GM23248 (cell line): ENCODE measurements at places on chromosomes 3 and 15.

GRCh38 chr3:175916191-175916934 is 1057.2 kb downstream of the NAALADL2 start:
- peak; percentile 32 for DNase-seq

DNA sequence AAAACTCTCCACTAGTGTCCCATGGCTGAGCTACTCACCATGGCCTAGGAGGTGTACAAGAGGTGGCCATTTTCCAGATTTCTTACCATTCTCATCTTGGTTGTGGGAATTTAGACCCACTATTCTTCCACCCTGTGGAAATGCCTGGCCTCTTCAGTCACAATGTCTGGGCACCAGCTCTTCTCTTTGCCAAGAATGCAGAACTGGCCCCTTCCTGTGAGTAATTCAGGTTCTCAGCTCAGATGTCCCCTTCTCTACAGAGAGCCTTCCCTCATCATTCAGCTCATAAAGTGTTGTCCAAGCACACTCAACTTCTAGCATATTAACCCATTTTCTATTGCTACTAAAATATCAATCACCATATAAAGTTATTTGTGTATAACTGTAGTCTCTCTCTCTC is 575.5 kb upstream of the KCNMB2 start:
- DNase-seq: no peak

- DNase-seq: peak; percentile 68
Observed at GRCh38 chr3:28286595-28286994, 45.2 kb downstream of the CMC1 start.

DNA sequence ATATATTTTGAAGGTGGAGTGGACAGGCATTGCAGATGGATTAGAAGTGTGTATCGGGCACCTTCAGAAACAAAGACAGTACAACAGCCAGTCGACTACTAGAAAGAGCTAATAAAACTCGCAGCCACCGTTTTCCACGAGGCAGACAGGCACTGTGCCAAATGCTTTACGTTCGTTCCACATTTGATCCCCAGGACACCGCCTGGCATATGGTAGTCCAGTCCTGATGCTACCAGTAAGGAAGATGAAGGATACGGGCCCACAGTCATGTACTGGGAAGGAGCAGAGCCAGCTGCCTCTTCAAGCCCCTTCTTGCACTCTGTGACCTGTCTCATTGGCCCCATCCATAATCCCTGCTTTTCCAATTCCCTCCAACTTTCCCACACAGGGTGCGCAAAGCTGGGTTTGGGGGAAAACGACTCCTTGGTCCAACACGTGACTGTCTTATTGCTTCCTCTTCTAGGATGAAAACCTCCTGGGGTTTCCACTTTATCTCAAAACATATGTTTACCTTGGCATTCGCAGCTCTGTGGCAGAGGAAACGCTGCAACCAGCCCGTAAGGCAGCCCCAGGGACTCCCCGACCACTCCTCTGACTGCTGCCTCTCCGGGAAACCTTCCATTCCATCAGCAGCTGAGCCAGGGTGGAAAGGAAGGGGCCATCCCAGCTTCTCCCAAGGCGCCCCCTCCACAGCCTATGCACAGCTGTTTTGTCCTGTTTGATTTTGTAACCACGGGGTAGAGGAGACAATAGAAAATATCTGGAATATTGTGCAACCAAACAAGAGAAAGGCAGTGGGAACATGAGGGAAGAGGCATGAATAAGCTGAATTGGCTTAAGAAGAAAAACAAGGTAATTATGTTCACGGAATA is 107.4 kb downstream of the ADAMTS17 start:
- no peak for DNase-seq

GRCh38 chr3:195227871-195228270 is 43.1 kb downstream of the XXYLT1 start:
- DNase-seq: no peak

DNA sequence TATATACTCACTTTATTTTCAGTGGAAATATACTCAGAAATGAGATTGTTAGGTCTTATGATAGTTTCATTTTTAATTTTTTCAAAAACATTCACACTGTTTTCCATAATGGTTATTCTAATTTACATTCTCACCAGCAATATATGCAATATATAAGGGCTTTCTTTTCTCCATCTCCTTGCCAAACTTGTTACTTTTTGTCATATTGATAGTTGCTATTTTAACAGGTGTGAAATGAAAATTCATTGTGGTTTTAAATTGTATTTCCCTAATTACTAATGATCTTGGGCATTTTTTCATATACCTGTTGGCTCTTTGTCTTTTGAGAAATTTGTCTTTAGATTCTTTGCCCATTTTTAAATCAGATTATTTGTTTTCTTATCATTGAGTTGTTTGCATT is 325.2 kb downstream of the DIPK2A start:
- DNase-seq: no peak

- no peak for DNase-seq
Observed at GRCh38 chr15:85693277-85693676, 101.4 kb downstream of the KLHL25 start.

DNA sequence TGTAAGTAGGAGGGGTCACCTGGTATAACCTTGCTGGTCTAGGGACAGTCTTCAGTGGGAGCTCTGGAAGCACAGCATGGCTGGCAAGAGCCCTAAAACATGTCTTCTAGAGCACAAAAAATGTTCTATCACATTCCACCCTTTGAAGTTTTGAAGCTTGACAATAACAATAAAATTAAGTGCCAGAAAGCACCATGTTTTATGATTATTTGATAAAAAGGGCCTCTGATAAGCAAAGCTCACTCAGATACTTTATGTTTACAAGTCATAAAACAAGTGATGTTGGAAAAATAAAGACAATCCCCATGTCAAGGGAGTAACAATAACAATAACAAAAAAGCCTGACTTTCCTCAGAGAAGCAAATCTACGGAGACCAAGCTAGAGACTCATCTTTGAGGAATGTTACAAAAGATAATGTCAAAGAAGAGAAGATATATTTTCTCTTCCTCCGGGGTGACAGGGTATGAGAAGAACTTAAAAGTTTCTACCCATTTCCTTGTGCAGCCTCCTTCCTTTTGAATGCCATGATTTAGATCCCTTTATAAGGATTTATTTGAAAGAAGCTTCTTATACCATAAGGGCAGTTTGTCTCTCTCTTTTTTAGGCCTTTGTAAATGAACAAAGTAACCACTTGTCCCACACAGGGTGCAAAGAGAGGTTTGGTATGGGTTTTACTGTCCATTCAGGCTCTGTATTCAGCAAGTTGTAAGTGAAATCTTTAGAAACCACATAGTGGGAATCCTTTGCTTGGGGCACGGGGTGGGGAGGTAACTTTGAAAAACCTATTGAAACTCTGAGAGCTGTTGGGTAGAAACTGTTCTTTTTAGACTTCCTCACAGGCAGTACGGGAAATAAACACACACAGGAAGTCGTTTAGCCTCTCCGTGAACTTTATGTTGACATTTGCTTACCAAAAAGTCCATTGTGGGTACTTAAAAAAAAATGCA is 109.6 kb upstream of the RBMS3 start:
- DNase-seq: peak; percentile 44

GRCh38 chr15:66692391-66692790 is 9.6 kb upstream of the SMAD6 start:
- DNase-seq: no peak

GRCh38 chr3:194675081-194675640 is 3.2 kb upstream of the LSG1 start:
- DNase-seq: peak; percentile 61

DNA sequence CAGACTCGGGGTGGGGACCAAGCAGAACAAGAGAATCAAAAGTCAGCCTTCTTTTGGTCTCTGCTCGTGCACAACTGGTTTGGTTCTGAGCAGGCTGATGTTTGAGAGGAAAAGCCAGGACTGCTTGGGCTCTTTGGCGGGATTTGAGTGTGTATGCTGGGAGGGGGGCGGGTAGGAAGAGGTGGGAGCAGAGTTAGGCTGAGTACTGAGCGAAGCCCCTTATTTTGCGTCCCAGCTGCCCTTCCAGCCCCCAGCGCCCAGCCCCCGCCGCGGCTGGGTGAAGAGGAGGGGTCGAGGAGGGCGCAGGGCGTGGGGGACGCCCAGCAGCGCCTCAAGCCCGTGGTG is 153.5 kb upstream of the GOLIM4 start:
- no peak for DNase-seq

GRCh38 chr3:185900228-185900627 is 37.6 kb downstream of the TRA2B start:
- peak; percentile 99 for DNase-seq

- peak; percentile 61 for DNase-seq
Observed at GRCh38 chr3:140128631-140129030, 193.6 kb downstream of the CLSTN2 start.

DNA sequence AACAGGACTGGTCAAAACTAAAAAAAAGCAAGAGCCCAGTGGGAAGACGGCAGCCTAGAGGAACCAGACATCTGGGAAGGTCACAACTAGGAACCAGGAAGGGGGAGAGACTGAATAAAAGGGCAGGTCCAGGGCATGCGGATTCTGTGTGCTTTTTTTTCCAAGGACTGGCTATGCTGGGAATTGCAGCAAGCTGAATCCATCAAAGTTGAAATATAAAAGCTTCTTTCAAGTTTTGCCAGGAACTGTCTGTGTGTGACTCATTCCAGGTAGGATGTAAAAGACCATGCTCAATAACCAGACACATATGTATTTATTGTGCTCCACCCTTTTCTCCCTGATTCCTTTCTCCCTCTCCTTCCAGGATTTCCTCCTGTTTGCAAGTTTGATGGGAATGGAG is 47.9 kb upstream of the CCDC80 start:
- no peak for DNase-seq

GRCh38 chr3:123781138-123781537 is 103.0 kb downstream of the MYLK start:
- DNase-seq: no peak

- DNase-seq: peak; percentile 96
Observed at GRCh38 chr3:194577986-194578905, 55.0 kb downstream of the TMEM44 start.

GRCh38 chr3:53748512-53749271 is 97.5 kb downstream of the CHDH start:
- no peak for DNase-seq

DNA sequence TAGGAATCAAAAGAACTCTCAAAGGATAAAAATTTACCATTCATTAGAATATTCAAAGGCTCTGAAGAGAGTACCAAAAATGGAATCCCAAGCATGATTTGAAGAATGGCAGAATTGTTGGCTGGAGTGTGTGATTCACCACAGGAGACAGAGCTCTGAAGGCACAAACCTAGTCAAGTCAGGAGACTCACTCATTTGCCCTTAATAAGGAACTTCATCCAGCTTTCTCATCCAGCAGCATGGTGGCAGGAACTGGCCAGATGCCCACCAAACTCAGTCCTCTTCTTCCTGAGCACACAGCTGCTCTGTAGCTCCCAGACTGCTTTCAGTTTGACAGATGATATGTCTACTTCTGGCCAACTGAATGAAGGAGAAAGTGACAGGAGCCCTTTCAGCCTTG is 16.5 kb upstream of the HEG1 start:
- peak; percentile 70 for DNase-seq

- DNase-seq: peak; percentile 31
Observed at GRCh38 chr3:108346301-108347227, 50.2 kb downstream of the HHLA2 start.

DNA sequence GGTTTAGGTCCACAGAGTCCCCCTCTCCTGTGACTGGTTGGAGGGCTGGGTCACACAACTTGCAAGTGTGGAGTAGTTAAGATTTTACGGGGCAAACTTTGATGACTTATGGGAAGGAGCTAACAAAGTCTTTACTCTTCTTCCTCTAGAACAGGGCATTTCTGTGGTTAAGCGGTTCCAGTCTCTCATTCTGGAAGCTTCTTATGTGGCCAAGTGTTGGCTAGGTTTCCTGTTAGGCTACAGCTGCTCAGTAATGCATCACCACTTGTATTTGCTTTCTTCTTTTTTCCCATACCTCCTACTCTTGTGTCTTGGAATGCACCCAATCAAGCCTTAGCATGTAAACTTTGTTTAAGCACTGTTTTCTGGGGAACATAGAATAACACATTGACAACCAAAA is 100.6 kb upstream of the PLAAT1 start:
- DNase-seq: peak; percentile 5

DNA sequence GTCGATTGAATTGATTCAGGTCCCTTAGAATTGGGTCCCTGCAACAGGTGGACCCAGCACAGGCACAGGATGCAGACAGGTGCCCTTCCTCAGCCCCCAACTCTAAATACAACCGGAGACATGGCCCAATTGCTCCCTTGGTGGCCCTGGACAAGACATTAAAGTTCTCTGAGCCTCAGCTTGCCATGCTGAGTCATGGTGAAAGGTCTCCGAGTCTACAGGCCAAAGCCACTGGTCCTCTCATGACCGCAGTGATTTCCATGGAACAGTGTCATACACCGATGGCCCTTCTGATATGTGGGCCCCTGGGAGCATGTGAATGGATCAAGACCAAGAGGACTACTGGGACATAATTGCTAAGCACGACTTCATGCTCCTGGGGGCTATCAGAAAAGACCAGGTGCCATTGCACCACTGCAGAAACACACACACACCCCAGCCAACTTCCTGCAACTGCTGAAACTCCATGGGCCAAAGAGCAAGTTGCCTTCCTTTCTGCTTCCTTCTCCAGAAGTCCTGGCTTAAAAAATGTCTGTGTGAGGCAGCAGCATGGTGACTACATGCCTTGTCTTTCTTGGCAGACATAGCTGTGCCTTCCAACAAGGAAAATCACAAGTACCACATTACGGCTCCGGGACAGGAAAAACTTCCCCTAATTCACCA is 38.8 kb downstream of the TBC1D2B start:
- no peak for DNase-seq

GRCh38 chr15:51038162-51038973 is 56.3 kb downstream of the TNFAIP8L3 start:
- DNase-seq: no peak
